ENCODE measurements at places on chromosomes 7 and 10.

DNA sequence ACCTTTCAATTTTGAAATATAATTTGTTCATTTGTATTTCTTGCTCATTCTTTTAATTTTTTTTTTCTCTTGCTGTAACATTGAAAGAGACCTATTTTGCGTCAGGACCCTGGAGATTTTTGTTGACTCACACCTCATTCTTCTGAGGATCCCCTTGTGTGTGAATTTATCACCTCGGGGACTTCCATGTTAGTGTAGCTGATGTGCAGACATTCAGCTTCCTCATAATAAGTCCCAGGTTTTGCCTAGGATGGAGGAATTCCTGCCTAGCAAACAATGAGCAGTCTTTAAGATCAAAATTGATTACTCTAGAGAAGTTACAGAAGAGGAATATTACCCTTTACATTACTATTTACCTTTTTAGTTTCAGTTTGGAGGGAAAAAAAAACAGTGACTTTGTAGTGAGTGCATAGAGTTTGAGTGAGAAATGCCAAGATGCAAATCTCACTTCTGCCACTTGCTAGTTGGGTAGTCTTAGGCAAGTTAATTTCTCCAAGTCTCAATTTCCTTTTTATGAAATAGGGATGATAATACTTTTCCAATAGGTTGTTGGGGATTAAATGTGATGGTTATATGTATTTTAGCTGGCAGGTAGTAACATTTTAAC, 14.3 kb downstream of the TES start:
- DNase-seq: no peak

GRCh38 chr7:7970237-7970530, 1.6 kb downstream of the GLCCI1 start:
- no peak for DNase-seq

GRCh38 chr10:110225441-110225755, 18.0 kb downstream of the MXI1 start:
- DNase-seq: no peak

DNA sequence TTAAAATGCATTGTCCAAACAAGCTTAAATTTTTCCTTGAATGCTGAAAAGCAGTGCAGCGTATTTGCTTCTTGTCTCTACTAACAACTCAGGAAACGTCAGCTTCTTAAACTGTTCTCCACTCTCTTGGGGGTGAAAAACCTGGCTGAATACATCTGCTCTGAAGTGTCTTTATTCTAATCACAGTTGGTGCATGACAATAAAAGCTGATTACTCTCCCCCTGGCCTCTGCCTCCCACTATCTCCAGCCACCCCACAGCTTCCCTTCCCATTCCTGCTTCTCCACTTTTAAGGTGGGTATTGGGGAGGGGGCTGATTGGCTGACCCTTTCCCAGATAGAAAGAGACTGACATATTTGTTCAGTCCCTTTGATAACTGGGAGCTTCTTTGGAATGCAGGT, 456.0 kb downstream of the SORCS1 start:
- no peak for DNase-seq

- DNase-seq: no peak
Measured at GRCh38 chr7:106365252-106366005, 80.6 kb upstream of the NAMPT start.

Data from stimulated activated CD8-positive, alpha-beta memory T cell treated with anti-CD3 and anti-CD28 coated beads, Interleukin-12 subunit alpha, Interleukin-12 subunit beta, amount 100 ng/mL, for 4 hours (primary cell).